Astrocyte (in vitro differentiated cells and primary cell): ENCODE measurements at places on chromosomes 1 and 21. TPM values are rescaled to one million over a fixed set of nuclear protein-coding genes. Genes with fewer than 3 reads are reported as not detected.

The ZMYND12 gene
- total RNA-seq, result 0.23 TPM in 1 of 2 replicates, not detected in the other

GRCh38 chr1:220901881-220902280, 22.6 kb downstream of the HLX start:
- no peak for DNase-seq

- DNase-seq, result no peak
Observed at GRCh38 chr1:9877962-9878361, 32.1 kb downstream of the CTNNBIP1 start.

DNA sequence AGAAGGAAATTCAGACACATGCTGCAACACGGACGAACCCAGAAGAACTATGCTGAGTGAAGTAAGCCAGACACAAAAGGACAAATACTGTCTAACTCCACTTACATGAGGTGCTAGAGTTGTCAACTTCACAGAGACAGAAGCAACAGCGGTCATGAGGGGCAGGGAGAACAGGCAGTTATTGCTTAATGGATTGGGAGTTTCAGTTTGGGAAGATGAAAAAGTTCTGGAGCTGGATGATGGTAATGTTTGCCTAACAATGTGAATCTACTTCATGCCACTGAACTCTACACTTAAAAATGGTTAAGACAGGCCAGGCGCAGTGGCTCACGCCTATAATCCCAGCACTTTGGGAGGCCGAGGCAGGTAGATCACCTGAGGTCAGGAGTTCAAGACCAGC, 12.1 kb downstream of the PARP1 start:
- DNase-seq, result no peak

- no peak for DNase-seq
Observed at GRCh38 chr21:33703750-33704606, 61.7 kb downstream of the ITSN1 start.

DNA sequence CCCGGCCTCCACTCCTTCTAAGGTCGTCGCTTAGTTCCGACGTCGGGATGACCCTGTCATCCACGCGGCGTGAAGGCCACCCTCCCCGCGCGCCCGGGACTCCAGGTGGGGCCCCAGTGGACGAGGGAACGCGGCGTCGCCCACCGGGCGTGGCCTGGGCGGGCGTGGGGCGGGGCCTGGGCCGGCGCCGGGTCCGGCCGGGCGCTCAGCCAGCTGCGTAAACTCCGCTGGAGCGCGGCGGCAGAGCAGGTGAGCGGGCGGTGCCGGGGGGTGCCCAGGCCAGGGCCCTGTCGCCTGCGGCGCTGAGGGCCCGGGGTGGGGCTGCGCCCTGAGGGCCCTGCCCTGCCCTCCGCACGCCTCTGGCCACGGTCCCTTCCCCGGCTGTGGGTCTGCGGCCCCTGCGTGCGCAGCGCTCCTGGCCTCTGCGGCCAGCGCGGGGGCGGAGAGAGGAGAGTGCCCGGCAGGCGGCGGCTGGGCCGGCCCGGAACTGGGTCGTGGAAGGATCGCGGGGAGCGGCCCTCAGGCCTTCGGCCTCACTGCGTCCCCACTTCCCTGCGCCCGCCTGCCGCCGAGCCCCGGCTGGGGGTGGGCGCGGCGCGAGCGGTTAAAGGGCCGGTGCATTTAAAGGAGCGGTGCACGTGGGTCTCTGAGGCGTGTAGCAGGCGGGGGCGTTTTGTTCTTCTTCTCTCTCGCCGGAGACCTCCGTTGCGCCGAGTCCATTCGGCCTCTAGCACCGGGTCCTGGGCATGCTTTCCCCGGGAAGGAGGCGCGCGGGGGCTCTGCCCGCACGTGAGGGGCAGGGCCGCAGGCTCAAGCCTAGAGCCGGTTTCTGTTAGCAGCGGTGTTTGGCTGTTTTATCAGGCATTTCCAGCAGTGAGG, at the start of gene PSEN2:
TSS of gene PSEN2 (plus strand) at position 216 of the 879 bp plus-strand sequence. CDS start 11,292 bp downstream, outside the sequence.
- DNase-seq, result peak; percentile 26

GRCh38 chr1:116375148-116375886, 2.3 kb downstream of the ATP1A1 start:
- no peak for DNase-seq

DNA sequence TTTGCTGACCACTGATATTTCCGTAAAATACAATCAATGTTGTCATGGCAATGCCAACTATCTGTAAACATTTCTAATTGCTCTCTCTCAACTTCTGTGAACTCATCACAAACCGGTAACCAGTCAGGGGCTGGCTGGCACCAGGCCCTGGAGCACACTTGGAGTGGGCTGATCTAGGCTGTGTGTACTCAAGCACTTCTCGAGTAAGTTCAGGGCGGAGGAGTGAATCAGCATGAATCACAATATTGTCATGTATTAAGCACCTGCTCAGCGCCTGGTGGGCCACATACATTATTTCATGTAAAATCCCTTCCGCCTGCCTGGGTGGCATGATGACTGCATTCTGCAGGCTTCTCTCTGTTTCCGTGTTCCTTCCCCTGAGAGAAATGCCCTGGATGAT, 212.4 kb downstream of the FOXD2 start:
- DNase-seq, result peak; percentile 93
